Right hindlimb (tissue), 1 donor: ENCODE measurements at places on chromosomes 3 and 15.

GRCh38 chr3:73846951-73847350 is 222.2 kb upstream of the PDZRN3 start:
- no peak for DNase-seq

DNA sequence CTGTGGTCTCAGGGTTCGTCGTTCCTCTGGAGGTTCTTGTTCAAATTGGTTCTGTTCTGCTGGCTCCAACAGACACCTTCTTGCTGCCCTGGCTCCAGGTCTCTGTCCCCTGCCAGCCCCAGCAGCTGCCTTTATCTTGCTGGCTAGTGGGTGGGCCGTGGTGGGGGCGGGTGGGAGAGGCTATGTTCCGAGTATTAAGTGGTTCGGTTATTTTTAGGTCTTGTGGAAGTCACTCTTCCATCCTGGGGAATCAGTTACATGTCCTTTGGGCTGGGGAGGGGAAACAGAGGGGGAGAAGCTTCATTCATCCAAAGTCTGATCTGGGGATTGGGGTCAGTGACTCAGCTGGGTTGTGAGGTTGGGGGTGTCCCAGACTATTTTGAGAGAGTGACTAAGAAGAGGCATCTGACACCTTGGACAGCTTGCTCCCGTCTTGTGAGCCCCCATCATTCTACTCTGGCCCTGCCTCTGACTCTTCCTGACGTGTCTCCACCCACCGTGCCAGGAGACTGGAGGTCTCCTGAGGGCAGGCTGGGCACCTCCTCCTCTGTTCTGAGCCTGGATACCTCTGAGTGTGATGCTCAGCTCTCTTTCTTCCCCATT is at the start of gene XIRP1:
Gene XIRP1 (minus strand): TSS at position 106 of the 603 bp plus-strand sequence. CDS start 3,150 bp downstream, outside the sequence.
- no peak for DNase-seq

GRCh38 chr3:80023010-80023409 is 255.2 kb upstream of the ROBO1 start:
- DNase-seq: no peak

DNA sequence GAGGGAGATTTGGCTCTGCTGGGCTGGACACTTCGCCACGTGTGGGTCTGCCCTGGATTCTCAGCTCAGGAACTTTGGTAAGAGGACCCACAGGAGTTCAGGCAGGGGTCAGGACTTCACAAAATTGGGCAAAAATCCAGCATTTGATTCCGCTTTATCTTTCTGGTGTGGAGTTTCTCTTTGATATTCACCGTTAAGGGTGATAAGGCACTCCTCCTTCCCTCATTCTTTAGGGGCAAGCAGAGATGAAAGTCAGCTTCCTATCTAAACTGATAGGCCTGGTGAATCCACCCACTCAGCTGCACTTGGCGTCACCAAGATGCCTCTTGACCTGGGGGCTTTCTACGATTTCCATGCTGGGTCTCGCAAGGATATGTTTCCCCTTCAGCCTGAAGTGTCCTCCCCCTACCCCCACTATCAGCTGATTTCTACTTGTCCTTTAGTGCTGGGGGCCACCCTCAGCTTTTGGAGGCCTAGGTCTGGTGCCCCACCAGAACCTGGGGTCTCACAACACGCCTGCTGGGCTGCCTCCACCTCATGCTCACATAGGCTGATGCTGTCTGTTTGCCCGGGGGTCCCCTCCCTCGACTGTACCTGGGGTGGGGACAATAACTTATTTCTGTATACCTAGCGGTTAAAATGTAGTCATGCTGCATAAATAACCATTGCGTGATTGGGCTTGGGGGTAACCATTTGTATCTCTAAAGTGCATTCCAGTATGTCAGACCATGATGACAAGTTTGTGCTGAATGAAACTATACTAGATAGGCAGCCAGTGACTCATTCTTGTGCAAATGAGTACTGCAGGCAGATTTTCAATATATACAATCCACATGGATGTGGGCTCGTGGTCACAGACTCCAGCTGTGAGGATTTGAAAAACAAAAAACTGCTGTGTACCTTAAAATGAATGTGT is 248.3 kb downstream of the ADAMTS17 start:
- DNase-seq: no peak

- no peak for DNase-seq
Measured at GRCh38 chr3:48472673-48472922, 26.1 kb downstream of the ATRIP start.

GRCh38 chr3:10122724-10123123 is 7.2 kb downstream of the BRK1 start:
- no peak for DNase-seq

- DNase-seq: no peak
Measured at GRCh38 chr3:165279471-165279870, 83.3 kb upstream of the SLITRK3 start.

DNA sequence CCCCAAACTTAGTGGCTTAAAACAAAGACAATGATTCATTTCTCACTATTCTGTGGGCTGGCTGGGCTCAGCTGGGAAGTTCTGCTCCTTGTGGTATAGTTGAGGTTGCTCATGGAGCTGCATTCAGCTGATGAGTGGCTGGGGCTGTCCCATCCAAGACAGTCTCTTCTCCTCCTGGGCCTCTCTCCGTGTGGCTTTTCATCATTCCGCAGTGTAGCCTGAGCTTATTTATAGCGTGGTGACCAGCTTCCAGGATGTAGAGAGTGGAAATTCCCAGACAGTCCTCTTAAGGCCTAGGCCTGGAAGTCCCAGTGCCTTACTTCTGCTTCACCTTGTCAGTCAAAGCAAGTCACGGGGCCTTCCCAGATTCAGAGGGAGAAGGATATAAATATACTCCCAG is 136.7 kb upstream of the DAZL start:
- DNase-seq: peak; percentile 44
